ENCODE measurements at places on chromosomes 4 and X.

DNA sequence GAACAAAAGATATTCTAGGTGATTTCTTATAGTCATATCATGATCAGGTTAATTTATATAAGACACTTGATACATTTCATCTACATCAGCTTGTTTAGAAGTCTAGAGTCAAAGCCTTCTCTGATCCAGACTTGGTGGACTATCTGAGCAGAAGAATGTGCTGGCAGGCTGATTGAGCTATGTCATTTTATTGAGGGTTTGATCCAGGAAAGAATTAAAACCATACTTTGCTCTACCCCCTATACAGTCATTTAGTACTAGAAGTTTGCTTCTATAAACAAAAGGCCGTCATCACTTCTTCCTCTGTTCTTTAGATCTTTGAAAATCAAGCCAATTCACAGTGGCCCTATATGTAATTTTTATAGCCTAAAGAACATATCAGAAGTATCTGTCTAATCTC, 173.1 kb upstream of the PITX2 start:
- no peak for DNase-seq

DNA sequence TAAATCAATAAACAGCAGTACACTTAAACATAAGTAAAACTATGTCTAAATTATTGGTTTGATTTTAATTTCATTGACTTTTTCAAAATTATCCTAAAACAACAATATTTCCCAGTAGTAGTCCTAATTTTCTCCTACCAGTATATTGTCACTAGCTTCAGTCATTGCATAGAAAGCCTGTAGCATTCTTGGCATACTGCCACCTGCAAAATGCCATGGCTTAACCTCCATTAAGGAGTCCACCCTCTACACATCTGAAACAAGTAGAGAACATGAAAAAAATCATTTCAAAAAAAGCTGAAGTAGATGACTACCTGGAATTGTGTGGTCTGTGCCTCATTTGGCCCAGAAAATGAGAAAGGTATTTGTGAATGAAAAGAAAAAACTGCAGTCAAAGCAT, 348.5 kb downstream of the INPP4B start:
- DNase-seq: no peak

GRCh38 chrX:42027367-42028000, 104.1 kb upstream of the CASK start:
- DNase-seq: no peak

GRCh38 chr4:73891326-73891725, 22.1 kb downstream of the CXCL1 start:
- DNase-seq: no peak

DNA sequence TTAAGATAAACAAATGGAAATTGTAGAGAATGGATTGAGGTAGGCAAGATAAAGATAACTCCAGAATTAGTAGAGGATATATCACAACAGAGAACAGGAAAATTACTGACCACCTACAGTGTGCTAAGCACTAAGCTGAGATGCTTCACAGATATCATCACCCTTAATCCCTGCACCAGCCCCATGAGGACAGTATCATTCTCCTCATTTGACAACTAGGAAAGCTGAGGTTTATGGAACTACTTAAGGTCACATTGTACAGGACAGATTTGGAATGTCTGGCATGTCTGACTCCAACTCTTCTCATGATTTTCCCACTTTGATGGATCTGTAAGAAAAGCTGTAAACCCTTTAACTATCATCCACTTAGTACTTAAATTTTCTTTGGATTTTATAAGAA, 95.5 kb downstream of the CASK start:
- no peak for DNase-seq

Data from activated naive CD4-positive, alpha-beta T cell treated with Interleukin-2 at 50 U/mL for 16 hours (primary cell).